ENCODE measurements at places on chromosomes 5 and 9.

DNA sequence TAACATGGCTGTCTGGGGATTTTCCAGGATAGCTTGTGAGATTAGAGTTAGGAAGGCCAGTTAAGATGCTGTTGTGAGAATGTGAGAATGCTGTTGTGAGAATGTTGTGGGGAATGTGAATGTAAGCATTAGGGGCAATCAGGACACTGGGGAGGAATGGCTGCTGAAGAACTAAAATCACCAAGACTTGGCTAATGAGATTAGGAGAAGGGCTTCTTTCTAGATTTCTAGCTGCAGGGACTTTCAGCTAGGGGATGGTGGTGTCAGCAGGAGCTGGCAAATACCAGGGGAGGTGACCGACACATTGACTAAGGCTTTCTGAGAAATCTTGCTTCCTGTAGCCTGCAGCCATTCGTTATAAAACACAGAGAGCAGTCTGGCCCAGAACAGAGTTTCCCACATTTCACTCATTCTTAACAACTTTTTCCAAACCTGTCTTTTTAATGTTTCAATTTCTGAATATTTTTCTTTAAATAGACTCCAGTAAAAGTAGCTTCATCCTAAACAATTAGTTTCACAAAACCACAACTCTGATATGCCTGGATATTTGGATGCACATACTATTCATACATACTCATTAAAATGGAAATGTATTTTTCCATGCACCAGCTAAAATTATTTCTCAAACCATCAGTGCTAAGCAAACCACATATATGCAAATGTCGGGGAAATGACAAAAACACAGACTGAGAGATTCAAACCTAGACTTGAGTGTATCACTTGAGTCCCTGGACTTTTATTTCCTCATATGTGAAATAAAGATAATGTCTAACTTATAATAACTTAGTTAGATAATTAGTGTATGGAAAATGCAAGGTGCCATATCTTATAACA is 89.3 kb upstream of the TNC start:
- no peak for DNase-seq

GRCh38 chr5:159792180-159792579 is 124.1 kb upstream of the ADRA1B start:
- no peak for DNase-seq

- no peak for DNase-seq
Measured at GRCh38 chr9:110041452-110041851, 166.5 kb downstream of the C9orf152 start.

DNA sequence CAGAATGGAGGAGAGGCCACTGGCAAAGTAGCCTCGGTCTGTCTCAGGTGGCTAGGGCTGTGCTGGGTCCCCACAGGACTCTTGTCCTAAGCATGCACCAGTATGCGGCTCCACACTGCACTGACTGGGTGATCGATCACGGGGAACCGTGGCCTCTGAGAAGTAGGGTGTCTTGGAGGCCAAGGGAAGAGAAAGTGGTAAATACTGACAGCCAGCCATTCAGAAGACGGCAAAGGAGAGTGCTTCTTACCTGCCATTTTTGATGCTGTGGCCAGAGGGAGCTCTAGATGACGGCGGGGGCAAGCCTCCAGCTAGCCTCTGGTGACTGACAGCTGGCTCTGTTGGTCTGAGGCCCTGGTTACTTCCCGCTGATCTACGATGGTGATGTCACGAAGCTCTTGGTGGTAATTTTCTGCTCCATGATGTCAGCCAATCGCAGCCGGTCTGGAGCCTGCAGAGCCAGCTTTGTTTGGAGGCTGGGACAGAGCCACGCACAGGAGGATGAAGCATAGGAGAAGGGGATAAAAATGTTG is 40.4 kb upstream of the GADD45G start:
- DNase-seq = no peak

DNA sequence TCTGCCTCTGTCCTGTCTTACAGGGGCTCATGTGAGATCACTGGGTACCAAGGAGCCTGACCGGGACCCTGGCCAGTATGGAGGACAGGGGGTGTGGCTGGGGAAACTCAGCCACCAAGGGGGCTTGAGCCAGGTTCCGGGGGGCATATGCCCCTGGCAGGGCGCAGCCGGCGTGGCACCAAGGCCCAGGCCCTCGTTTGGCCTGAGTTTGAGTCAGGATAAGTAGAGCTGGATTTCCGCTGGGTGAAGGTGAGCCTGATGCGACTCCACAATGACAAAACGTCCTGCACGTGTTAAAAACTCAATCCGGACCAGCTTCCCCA is 616 bp upstream of the TSPAN17 start:
- DNase-seq = no peak

- peak; percentile 39 for DNase-seq
Measured at GRCh38 chr5:180605554-180606214, 14.4 kb upstream of the SCGB3A1 start.

DNA sequence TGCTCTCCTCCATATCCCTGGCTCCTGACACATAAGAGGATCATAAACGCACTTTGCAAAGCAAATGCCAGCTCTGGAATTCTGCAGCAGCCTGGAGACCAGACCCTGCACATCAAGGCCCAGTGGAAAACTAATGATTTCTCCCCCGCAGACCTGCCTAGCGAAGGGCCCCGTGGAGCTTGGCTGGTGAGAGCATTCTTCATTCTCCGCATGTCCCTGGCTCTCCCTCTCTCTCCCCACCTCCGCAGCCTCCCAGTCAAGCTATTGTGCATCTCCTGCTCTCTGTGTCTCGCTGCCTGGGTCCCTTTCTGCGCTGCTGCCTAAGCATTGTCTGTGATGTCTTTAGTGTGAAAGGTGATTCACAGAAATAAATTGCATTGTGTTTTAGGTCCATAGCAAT is 46.7 kb downstream of the GRIA1 start:
- DNase-seq = no peak

- no peak for DNase-seq
Measured at GRCh38 chr5:122153230-122153629, 23.9 kb downstream of the ZNF474 start.

- DNase-seq = no peak
Measured at GRCh38 chr5:95669985-95670384, 12.8 kb downstream of the SPATA9 start.

DNA sequence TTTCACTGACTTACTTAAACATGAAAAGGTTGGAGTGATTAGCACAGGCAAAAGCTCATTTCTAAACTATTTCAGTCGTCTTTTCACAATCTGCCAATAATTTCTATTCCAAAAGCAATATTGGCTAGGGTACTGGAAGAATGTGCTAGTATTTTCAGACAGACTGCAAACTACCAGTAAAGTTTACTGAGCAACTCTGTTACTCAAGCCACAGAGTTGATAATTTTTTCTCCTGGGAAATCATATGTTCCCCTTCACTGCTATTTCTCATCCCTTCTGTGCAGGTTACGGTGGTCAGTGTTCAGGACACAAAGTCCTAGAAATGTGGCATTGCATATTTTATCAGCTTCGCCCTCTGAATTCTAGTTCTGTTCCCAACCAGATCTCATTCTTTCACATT is 343.3 kb upstream of the TNC start:
- no peak for DNase-seq

All from stimulated activated CD8-positive, alpha-beta memory T cell treated with anti-CD3 and anti-CD28 coated beads, Interleukin-2, amount 100 ng/mL, for 1 hour (primary cell).